ENCODE measurements at places on chromosomes 11 and 22. TPM values are rescaled to one million over a fixed set of nuclear protein-coding genes. Genes with fewer than 3 reads are reported as not detected.
A peak's percentile ranks its signal among the peaks of the same experiment; 100 is the strongest.

- DNase-seq, result peak; percentile 24
Observed at GRCh38 chr11:13772223-13773046, 104.0 kb downstream of the FAR1 start.

GRCh38 chr22:32542066-32542676, 67.6 kb downstream of the FBXO7 start:
- DNase-seq, result no peak

The KRTAP5-10 gene
- not detected for total RNA-seq

DNA sequence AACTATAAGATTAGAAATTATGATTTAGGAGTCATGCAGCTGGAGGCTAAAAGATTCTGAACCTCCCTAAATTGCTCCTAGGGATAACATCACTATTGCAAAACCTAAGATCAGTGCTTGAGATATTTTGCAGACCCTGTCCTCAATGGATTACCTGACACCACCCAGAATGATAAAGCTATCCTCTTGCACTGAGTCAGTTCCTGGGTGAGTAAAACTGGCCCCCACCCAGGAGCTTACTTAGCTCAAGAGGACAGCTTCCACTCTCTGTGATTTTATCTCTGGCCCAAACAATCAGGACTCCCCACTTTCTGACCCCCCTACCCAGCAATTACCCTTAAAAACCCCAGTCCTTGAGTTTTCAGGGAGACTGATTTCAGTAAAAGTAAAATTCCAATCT, 2074.4 kb upstream of the RAG2 start:
- no peak for DNase-seq

GRCh38 chr22:36671404-36671803, 32.1 kb downstream of the CACNG2 start:
- no peak for DNase-seq

The ANGPTL5 gene
- not detected for total RNA-seq

The FAM111B gene
- 2.9 TPM for total RNA-seq

DNA sequence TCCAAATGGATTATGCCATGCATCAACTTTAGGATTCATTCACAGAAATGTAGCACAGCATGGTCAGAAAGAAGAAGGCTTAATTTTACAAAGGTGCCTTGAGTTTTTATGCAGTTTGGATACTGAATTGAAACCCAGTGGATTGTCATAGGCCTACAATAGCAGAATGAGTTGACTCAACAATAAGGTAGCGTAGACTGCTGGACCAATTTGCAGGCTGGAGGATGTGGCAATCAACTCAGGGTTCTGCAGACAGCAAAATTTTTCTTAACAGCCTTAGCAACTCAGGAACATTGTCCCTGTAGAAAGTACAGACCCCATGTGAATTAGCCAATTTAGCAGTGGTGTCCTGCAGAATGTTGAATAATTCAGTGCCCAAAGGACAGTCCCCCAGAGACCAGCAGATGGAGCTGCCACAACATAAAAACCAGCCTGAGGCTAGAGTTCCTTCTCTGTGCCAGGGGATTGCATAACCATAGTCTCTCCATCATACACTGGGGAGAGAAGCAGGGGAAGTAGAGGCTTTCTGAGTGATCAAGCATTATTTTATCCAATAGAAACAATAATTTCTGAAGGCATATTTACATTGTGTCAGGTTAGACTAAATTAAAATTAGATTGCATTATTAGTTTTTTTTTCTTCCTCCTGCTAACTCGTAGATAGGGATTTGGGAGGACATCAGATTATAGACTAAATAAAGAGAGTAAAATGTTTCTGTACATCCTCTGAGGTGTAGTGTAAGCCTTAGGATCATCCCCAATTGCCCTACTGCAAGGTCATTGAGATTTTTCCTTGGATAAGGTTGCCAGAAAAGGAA, 20.3 kb upstream of the MRPL17 start:
- no peak for DNase-seq

The SCN3B gene
- not detected for total RNA-seq

GRCh38 chr11:5865826-5866225, 8.3 kb upstream of the OR52E8 start:
- DNase-seq, result no peak

GRCh38 chr11:113481226-113481625, 6.0 kb upstream of the DRD2 start:
- no peak for DNase-seq

DNA sequence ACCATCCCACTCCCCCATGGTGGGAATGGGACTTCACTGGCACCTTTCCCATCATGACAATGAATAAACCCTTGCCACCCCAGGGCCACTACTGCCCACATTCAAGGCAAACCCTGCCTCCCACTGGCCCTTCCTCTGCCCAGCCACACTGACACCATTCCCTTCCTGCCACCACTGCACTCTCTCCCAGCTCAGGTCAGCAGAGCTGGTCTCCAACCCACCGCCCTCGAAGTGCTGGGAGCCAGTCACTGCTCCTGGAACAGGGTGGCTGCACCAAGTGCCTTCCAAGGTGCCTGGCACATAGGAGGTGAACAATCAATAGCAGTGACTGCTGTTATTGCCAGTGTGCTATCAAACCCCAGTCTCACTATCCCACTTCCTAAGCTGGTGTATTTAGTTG, 27.1 kb downstream of the PRDM10 start:
- no peak for DNase-seq

GRCh38 chr11:28338371-28338770, 230.2 kb downstream of the METTL15 start:
- no peak for DNase-seq

- no peak for DNase-seq
Observed at GRCh38 chr11:65395961-65396530, 9.6 kb downstream of the FRMD8 start.

DNA sequence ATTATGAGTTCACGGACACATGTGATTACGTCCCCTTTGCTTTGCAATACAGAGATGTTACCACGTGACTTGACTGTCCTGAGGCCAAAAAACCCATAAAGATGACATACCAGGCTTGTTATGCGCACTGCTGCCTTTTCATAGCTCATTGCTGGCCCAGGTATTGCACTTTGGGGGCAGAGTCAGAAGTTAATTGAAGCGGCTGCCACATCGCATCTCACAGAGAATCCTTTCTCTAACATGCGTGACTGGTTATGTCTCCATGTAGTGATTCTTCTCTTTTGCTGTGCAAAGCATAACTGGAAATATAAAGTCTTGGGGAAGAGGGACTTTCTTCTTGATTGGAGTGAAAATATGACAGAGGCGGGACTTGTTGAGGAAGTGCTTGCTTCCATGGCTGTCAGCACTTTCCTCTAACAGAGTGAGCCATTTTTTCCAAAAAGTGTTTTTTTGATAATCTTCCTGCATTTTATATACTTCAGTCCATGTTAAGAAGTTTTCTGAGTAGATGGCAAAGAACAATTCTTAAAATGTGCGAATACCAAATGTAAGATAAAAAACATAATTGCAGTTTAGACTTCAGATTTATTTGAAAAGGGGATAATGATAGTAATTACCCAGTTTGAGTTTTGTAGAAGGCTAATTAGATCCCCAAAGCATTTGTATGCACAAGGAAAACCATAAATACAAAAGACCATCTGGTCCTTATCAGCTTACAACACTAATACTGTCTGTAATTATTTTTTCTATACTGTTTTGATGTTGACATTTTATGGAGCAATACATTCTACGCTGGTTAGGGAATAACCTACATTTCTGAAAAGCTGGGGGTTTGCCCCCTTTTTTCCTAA, 324.6 kb upstream of the MTNR1B start:
- no peak for DNase-seq

DNA sequence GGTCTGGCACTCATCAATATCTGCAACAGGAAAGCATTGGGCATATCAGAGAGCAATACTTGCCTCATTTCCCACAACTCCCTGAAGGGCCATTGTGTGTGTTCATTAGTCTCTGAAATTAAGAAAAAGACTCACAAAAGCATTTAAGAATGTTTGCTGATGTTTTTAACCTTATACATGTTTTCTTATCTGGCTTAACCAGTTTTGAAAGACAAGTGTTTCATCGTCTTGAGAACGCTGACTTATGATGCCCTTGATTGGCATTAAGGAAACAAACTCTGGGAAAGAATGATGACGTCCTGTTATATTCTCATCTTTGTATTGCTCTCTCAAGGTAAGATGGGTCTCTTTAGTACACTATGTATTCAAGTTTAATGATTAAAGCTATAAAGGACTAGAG, 32.0 kb downstream of the SCUBE2 start:
- DNase-seq, result no peak
